ENCODE measurements at places on chromosomes 5 and 9. TPM values are rescaled to one million over a fixed set of nuclear protein-coding genes. Genes with fewer than 3 reads are reported as not detected.
A peak's percentile ranks its signal among the peaks of the same experiment; 100 is the strongest.

Gene CKS2
- 275 TPM for total RNA-seq

Gene MSH3
- 9.3 TPM for total RNA-seq

Gene IL9
- not detected for total RNA-seq

Gene CMBL
- total RNA-seq, result 6.1 TPM

Gene CDKN2B
- 2.3 TPM for total RNA-seq

Gene GABRG2
- not detected for total RNA-seq

Gene GGTA1
- 0.53 TPM for total RNA-seq

Gene GALNT12
- total RNA-seq, result 1.2 TPM

Gene PDE6A
- not detected for total RNA-seq

Gene SMIM15
- 82.9 TPM for total RNA-seq

Gene DCTN3
- 107 TPM for total RNA-seq

Gene SEMA4D
- 2.8 TPM for total RNA-seq

Gene TLX3
- not detected for total RNA-seq

- no peak for DNase-seq
Measured at GRCh38 chr9:130662970-130663257, 1.5 kb upstream of the PRDM12 start.

GRCh38 chr5:39422036-39422606, 2.7 kb downstream of the DAB2 start:
- DNase-seq, result no peak

GRCh38 chr5:54676481-54677340, 159.2 kb downstream of the SNX18 start:
- no peak for DNase-seq

GRCh38 chr5:28397502-28397941, 1359.1 kb upstream of the CDH9 start:
- no peak for DNase-seq

DNA sequence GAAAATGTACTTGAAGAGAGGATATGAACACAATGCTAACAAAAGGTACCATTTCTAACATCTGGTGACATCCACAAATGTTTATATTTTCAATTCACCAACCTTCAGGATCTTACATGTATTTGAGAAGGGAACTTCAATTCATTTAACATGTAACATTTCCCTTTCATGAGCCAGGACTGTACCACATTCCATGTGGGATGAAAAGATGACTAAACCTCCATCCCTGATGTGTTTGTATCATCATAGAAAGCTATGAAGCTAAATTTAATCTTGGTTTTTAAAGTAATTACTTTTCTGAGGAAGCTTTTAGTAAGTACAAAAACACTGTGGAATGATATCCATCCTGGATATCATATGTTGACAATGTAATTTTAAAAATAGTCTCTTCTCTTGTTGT, 78.2 kb upstream of the GNA14 start:
- no peak for DNase-seq

GRCh38 chr9:116236979-116237378, 83.4 kb downstream of the PAPPA start:
- DNase-seq, result no peak

DNA sequence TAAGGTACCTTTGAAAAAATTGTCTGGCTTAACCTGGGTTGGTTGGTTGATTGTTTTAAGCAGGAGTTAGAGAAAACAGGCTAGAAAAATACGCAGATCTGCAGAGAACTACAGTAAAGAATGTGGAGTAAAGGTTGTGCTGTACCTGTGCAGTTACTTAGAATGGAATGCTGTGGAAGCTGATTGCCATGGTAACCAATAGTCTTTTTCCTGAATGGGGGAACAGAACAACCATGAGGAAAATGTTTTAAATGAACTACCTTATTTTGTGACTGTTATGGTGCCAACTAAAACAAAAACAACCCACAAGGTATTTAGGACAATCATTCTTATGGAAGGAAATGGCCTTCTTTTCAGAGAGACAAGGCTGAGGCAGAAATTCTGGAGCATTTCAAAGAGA, 4.8 kb upstream of the HOMER1 start:
- no peak for DNase-seq

DNA sequence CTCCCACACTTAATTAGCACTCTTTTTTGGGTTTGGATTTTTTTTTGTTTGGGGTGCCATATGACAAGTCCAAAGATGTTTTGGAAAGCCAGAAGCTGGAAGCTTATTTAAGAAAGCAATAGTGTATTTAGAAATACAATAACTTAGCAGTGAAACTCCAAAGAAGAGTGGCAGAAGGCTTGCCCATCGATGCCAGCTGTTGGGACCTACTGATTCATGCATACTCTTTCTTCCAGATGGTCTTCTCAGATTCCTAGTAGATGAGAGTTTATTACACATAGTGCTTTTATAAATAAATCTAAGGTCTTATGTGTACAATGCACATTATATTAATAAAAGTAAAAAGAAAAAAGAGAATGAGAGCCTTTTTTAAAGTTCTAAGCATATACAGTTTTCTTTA, 374.6 kb downstream of the OSTF1 start:
- DNase-seq, result no peak

- no peak for DNase-seq
Measured at GRCh38 chr9:18456624-18457237, 17.2 kb upstream of the ADAMTSL1 start.

DNA sequence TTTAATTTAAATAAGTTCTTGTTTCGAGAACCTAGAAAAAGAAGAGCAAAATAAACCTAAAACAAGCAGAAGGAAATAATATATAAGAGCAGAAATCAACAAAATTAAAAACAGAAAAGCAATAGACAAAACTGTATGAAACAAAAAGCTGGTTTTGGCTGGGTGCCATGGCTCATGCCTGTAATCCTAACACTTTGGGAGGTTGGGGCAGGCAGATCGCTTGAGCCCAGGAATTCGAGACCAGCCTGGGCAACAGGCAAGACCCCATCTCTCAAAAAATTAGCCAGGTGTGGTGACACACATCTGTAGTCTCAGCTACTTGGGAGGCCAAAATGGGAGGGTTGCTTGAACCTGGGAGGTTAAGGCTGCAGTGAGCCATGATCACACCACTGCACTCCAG, 59.2 kb upstream of the OTP start:
- DNase-seq, result no peak

- DNase-seq, result no peak
Measured at GRCh38 chr9:114629563-114630090, 18.5 kb downstream of the TMEM268 start.

GRCh38 chr5:128477944-128478343, 60.1 kb downstream of the FBN2 start:
- DNase-seq, result no peak

GRCh38 chr5:14036947-14037346, 92.5 kb upstream of the DNAH5 start:
- DNase-seq, result no peak

- DNase-seq, result no peak
Measured at GRCh38 chr5:167969998-167970397, 321.4 kb upstream of the WWC1 start.

DNA sequence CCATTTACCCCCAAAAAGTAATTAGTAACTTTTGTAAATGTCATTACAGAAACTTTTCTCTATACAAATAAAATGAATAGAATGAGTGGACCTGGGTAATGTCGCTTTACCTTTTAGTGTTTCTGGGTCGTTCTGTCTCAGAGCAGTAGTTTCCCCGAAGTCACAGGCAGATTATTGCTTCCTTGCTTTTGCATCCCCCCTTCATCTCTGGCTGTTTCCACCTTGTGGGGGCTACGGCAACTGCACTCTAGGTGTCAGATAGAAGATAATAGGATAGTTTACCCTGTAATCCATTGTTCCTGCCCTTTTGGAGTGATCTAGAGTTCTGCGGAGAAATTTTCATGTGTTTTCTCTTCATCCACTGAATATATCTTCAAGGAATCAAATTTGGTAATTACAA, 68.7 kb downstream of the PRR16 start:
- DNase-seq, result no peak

- peak; percentile 68 for DNase-seq
Measured at GRCh38 chr5:40429258-40430100, 250.2 kb upstream of the PTGER4 start.

GRCh38 chr5:74798977-74799911, 32.2 kb downstream of the NSA2 start:
- no peak for DNase-seq

GRCh38 chr9:126703002-126703865, 89.5 kb downstream of the LMX1B start:
- DNase-seq, result no peak

DNA sequence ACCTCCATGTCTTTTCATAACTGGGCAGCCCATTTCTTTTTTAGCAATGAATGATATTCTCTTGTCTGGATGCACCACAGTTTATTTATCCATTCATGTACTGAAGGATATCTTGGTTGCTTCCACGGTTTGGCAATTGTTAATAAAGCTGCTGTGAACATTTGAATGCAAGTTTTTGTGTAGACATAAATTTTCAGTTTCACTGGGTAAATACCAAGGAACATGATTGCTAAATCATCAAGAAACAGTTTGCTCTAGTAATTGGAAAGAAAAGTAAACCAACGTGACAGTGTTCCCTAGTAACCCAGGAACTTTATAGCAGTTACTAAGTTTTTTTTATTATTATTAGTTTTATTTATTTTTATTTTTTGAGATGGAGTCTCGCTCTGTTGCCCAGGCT, 100.4 kb downstream of the VPS13A start:
- DNase-seq, result no peak

GRCh38 chr5:35038891-35039290, 8.9 kb downstream of the AGXT2 start:
- DNase-seq, result no peak

DNA sequence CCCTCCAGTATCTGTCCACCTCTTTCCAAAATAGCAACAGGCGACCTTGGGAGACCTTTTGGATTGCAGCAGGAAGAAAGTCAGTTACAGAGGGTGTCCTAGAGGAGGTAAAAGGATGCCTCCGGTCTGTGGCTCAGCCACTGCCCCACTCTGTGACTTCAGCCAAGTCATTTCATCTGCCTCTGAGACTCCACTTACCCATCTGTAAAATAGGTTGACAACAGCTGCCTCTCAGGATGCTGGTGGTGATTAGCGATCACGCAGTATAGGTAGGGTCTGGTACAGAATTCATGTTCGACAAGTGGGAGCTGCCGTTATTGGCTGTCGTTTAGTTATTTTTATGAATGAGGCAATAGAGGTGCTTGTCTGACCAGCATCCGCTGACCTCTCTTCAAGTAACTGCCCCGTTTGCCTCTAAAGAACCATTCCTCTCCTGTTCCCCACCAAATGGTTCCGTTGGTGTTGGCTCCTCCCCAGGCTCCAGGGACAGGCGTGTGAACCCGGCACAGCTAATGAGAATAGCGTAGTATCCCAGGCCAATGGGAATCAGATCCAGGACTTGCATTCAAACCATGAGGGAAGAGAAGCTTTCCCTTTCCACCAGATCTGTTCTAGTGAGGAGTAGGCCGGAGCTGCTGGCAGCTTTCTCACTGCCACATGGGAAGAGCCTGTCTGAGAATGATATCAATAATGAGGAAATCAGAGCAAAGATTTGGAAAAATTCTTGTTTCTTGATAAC, 64.1 kb downstream of the SMIM23 start:
- DNase-seq, result no peak

DNA sequence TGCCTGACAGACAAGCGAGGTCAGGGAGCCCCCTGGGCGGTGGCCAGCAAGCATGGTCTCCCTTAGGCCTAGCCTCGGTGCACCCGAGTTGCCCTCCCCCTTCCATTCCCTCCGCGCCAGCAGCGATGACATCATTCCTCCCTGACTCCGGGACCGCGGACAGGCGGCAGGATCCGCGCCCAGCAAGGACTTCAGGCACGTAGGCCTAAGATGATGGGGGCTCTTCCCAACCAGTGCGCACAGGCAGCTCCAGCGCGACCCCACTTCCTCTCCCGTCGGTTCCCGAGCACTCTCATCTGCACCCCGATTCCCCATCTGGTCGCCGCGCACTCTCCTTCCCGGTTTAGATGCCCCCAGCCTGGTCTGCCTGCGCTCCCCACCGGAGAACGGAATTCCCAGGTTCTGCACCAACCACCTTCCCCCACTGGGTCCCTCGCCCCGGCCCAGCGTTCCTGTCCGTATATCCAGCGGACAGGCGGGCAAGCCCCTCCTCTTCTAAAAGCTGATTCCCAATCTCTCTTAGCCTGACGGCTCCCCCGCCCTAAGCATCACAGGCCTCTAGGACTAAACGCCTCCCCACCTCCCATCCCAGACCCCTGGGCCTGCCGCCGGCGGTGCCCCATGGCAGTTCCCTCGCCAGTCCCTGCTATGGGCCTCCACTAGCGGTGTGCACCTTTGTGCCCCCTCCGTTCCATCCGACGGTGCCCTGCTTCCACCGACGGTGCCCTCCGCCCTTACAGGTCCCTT, 931 bp downstream of the FAM219A start:
- DNase-seq, result peak; percentile 26

DNA sequence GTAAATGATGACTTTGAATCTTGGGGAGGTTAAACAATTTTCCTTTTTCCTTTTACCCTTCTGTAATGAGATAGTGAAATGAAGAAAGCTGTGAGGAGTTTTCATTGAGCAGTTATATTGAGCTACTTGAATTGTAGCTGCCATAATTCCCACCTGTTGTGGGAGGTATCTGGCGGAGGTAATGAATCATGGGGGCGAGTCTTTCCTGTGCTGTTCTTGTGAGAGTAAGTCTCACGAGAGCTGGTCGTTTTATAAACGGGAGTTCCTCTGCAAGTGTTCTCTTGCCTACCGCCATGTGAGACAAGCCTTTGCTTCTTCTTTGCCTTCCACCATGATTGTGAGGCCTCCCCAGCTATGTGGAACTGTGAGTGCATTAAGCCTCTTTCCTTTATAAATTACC, 258.4 kb downstream of the FER start:
- no peak for DNase-seq

GRCh38 chr5:126640866-126641265, 40.1 kb downstream of the PHAX start:
- DNase-seq, result no peak

DNA sequence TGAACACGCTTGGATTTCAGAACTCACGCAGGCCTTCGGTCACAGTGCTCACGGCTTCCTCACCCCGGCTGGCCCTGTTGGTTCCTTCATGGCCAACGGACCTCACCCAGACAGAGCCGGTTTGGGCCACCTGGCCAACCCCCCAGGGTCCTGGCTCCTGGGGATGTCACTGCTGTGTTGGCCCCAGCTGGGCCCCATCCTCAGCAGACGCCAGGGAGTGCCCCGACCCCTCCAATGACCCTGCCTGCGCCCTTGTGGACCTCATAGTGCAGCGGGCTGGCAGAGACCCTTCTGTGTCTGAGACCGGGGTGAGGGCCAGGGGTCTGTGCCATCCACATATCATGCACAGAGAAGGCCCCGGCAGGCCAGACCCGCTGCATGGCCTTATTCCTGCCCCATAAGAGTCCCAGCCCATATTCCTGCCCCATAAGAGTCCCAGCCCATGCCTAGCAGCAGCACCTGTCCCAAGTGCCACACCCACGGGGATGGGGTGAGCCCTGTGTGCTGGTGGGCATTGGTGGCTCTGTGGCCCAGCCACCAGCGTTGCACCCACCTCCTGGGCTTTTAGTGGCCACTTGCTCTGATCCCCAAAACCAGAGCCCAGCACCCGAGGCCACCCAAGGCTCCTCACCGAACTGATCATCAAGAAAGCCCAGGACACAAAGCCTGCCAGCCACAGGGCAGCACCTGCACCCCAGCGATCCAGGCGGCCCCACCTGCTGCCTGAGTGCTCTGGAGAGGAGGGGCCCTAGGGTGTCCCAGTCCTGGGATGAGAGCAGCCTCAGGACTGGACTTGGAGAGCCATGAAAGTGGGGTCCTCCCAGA, 1.3 kb upstream of the LPCAT1 start:
- no peak for DNase-seq

Data from pulmonary artery endothelial cell (primary cell).